ENCODE measurements at places on chromosomes 2 and 18.

DNA sequence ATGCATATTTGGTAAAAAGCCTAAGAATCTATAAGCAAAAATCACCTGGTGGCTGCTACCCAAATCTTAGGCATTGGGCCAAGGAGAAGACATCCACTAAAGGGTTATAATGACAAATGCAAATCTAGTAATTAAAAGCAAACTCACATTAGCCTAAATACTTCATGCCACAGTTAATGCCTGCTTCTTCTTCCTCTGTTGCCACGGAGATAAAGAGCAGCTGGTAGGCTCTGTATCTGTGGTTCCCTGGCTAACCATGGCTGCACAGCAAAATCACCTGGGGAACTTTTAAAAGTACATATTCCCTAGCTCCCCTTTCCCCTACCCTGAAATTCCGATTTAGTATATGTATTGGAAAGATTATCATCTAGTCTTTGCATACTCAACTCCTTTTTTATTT, 114.3 kb downstream of the LNPK start:
- H3K4me3 ChIP-seq, result no peak overlapping the region
- H3K27ac ChIP-seq, result no peak overlapping the region
- H3K27me3 ChIP-seq, result peaks cover 35% of the 10 kb centered on the region
- H3K4me1 ChIP-seq, result no peaks in the 10 kb centered on the region

DNA sequence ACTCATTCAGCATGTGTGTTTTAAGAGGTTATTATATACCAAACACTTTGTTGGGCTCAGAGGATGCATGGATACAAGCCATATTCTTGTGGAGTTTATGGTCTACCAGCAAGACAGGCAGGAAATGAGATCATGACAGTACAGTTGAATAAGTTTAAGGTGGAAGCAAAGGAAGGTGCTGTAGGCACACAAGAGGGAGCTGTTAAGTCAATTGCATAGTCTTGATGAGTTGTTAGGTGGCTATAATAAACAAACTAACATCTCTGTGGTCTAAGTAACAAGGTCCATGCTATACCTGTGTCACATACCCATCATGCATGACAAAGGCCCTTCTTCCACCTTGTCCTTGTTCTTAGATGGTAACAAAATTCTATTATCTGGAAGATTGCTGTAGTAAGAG, 538.3 kb downstream of the CNTNAP5 start:
- H3K4me3 ChIP-seq, result no peak overlapping the region
- peaks cover 3% of the 10 kb centered on the region for H3K36me3 ChIP-seq
- no peaks in the 10 kb centered on the region for H3K27me3 ChIP-seq
- no peak overlapping the region for H3K27ac ChIP-seq
- DNase-seq, result no peak
- H3K4me1 ChIP-seq, result no peaks in the 10 kb centered on the region

DNA sequence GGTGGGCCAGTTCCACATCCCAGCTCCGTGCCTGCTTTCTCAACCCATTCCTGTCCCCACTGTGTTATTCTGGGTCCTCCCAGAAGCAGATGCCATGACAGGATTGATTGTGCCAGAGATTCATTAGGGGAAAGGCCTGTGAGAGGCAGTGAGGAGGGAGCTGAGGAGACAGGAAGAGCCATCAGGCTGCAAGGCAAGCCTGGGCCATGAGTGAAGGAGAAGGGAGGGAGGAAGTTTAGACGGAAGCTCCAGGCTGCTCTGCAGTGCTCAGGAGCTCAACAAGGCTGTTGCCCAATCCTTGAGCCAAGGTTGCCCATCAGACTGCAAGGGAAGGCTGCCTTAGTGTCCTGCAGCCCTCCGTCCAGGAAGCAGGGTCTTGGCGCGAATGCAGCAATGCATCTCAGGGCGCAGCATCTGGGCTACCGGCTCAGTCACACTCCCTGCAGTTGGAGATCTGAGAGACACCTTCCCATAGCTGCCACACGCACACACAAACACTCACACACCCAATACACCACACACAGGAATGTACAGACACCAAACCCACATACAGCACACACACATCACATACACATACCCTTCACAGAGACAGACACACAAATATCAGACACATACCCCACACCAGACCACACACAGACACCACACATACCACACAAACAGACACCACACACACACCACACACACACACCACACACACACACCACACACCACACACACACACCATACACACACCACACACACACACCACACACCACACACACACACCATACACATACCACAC, 139.5 kb upstream of the NDUFV2 start:
- H3K4me3 ChIP-seq, result no peak overlapping the region
- no peaks in the 10 kb centered on the region for H3K27me3 ChIP-seq
- no peak overlapping the region for H3K27ac ChIP-seq
- DNase-seq, result no peak

- no peak overlapping the region for H3K4me3 ChIP-seq
- no peaks in the 10 kb centered on the region for H3K36me3 ChIP-seq
- H3K27ac ChIP-seq, result no peak overlapping the region
- no peaks in the 10 kb centered on the region for H3K4me1 ChIP-seq
- H3K27me3 ChIP-seq, result no peaks in the 10 kb centered on the region
Measured at GRCh38 chr18:77822632-77823031, 573.0 kb downstream of the GALR1 start.

Measured in activated T-cell treated with anti-CD3 and anti-CD28 coated beads, Interleukin-2, amount 50 U/mL, for 72 hours (primary cell).